ENCODE measurements at places on chromosomes 5 and 9. TPM values are rescaled to one million over a fixed set of nuclear protein-coding genes. Genes with fewer than 3 reads are reported as not detected.

Gene GOLGA2
- total RNA-seq: 46.6 TPM

Gene SOX30
- total RNA-seq: not detected

Gene SLC12A7
- 28.1 TPM for total RNA-seq

Gene TAF11L5
- total RNA-seq: not detected

Gene TBC1D13
- total RNA-seq: 20.3 TPM
